ENCODE measurements at places on chromosomes 5 and 9. TPM values are rescaled to one million over a fixed set of nuclear protein-coding genes. Genes with fewer than 3 reads are reported as not detected.

DNA sequence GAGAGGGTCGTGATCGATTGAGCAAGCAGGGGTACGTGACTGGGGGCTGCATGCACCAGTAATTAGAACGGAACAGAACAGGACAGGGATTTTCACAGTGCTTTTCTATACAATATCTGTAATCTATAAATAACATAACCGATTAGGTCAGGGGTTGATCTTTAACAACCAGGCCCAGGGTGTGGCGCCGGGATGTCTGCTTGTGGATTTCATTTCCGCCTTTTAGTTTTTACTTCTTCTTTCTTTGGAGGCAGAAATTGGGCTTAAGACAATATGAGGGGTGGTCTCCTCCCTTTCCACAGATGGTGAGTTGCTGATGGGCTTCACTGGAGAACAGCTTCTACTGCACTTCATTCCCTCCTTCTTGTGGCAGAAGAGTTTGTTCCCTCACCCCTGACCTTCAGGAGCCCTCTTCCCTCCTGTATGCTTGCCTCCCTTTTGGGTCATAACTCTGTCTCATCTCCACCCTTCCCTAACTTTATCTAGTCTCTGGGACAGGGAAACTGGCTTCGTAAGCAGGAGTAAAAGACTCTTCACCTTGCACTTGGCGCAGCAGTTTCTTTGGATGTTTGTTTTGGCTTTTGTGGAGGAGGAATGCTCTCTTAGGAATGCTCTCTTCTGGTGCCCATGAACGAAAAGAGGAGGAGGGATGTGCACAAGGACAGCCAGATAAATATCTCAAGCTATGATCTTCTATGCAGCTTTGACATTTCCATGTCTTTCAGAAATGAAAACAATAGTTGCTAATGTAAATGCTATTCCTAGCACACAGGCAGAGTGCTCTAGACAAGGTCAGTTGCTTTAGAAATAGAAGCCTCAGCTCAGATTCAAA, 139.8 kb upstream of the RPS23 start:
- no peak for DNase-seq

- no peak for DNase-seq
Observed at GRCh38 chr5:97096191-97096590, 46.2 kb downstream of the LIX1 start.

- peak; percentile 90 for DNase-seq
Observed at GRCh38 chr5:127417528-127417927, 99.9 kb upstream of the PRRC1 start.

- DNase-seq, result no peak
Observed at GRCh38 chr9:37379835-37380234, 42.7 kb upstream of the GRHPR start.

DNA sequence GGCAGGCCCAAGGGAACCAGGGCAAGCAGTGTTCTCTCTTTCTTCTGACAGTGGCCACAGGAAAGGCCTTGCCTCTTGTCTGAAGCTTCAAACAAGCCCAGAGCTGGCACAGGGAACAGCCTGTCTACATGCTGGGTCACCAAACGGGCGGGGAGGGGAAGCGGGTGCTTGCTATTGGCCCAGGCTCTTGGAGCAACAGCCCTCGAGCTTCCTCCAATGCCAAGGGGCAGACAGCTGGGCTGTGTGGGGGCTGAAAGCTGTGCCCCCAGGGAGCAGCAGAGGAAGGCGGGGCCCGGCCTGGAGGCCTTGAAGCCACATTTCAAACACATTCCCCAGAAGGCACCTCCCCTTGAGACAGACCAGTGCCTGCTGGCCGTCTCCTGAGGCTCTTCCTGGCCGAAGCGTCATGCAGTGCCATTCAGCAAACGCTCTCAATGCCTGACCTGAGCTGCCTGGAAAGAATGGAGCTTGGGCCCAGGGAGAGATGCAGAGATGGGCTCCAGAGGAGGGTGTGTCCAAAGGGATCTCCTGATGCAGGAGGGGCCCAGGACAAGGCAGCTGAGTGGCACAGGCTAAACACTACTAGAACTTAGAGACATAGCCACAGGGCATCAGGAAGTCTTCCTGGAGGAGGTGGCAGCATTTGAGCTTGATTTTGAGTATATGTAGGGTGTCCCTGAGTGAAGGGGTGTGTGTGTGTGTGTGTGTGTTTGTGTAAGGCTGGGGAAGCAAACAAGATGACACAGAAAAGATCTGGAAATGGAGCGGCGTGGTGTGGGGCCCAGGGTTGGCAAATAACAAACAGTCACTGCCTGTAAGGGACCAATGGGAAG, 2.5 kb downstream of the FIBCD1 start:
- DNase-seq, result peak; percentile 66

DNA sequence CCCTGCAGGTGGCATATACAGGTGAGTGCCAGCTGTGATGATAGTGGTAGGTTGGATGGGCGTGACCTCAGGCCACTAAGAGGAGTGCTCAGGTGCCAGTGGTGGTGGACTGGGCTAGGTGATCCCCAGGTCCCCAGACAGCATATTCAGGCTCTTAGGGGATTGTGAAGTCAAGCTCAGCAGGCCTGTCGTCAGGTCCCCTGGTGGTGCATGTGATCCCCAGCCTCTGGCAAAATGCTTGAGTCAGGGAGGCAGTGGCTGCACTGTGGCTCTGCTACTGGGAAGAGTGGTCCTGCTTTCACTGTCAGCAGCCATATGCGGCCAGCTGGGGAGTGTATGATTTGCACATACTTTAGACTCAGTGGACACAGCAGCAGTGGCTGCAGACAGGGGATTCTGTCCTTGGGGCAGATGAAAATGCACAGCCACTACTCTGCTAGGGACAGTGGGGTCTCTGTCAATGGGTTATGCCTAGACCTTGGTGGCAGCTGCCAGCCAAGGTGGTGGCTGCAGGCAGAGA, 31.6 kb upstream of the CTSL start:
- no peak for DNase-seq

GRCh38 chr5:75524071-75524470, 12.4 kb downstream of the POLK start:
- DNase-seq, result peak; percentile 24

GRCh38 chr9:35948901-35949318, 9.0 kb downstream of the OR2S2 start:
- DNase-seq, result no peak

The AQP3 gene
- 143 TPM for total RNA-seq

DNA sequence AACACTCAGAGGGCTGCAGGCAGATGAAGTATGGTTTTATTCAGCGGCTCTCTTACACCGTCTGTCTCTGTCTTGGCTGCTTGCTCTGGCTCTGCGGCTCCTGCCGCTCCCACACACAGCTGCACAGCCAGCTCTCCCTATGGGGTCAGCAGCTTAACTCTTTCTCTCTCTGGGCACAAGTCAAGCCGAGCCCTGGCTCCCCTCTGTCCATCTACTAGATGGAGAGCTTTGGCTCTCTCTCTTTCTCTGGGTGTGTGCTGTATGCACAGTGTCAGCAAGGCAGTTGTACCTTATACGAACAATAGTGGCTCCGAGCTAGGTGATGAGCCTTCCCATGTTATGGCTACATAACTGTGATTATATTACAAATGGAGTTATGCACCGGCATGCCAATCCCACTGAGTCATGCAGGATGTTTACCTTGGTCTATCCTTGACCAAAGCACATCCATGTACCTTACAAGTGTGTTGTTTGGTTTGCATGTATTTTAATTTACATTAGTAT, 19.3 kb upstream of the PPP2CA start:
- DNase-seq, result peak; percentile 72

DNA sequence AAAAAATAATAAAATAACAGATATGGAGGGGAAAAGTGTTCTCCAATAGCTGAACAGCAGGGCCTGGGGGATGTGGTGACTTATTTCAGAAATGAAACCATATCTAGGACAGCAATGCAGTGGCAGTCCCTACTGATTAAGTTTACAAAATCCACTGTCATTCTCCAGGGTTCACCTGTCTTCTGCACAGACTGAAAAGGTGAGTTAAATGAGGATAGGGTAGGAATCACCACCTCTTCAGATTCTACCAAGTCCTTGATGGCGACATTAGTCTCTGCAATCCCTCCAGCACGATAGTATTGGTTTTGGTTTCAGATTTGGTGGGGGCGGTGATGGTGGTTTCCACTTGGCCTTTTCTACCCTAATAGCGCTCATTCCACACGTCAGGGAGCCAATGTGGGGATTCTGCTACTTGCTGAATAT, 32.3 kb upstream of the NPM1 start:
- no peak for DNase-seq

Data from tongue (tissue), 3 donors.